ENCODE measurements at places on chromosomes 11 and 22.
A peak's percentile ranks its signal among the peaks of the same experiment; 100 is the strongest.

DNA sequence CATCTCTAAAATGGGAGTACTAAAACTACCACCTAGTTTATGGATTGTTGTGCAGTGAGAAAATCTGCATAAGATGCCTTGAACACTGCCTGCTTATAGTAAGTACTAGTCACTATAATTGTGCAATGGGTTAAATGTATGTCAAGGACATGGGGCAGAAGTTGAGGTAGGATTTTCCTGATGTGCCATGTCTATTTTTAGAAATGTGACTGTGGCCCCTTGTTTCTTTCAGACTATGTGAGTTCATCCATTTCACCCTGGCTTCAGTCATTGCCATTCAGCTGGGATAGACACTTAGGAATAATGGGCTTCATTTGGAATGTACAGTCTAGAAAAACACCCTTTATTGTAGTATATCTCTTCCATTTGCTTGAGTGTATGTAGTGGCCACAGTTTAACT is 51.4 kb downstream of the BDNF start:
- DNase-seq: no peak

DNA sequence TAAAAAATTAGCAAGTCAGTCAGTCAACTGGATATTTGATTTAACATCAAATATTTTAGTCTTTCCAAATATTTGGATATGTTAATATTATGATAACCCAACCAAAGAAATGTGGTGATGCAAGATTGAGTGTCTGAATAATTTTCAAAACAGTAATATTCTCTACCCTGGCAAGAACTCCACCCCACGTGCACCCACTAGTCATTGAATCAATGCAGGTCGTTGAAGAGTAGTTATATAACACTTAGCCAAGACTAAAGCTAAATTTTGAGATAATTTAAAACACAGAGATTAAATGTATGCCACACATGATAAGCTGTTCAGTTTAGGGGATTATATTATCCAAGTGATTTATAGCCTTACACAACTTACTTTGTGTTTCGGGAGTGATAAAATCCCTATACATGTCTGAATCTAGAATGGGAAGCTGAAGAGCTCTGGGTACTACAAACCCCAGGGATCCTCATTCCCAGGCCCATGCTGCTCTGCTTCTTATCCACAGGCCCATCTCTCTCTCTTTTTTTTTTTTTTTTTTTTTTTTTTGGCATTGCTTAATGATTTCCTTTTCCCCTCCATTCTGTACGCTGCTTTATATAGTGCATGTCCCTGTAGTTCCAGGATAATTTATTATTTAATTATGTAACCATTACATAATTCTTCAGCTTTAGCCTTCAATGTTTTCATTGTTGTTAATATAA is 392.9 kb downstream of the NTM start:
- DNase-seq: peak; percentile 45

DNA sequence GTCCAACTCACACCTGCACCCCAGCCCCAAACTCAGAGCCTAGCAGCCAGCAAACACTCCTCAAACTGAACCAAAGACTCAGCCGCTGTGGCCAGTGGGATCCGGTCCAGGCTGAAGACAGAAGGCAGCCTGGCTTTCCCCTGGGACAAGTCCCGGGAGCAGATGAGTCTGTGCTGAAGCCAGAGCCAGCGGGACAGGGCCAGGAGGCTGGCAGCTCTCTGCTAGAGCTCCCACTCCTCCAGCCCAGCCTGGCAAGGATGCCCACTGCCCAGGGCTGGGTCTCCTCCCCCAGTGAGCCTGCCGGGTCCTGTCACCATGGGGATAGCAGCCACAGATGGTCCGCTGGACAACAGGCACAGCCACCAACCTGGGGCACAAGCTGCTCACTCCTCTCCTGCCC is 42.9 kb upstream of the PRR5 start:
- peak; percentile 75 for DNase-seq

- DNase-seq: no peak
These were observed 31.6 kb downstream of the MAFF start for GRCh38 chr22:38233427-38233826.

GRCh38 chr11:94655291-94655690 is 88.1 kb downstream of the PIWIL4 start:
- no peak for DNase-seq

DNA sequence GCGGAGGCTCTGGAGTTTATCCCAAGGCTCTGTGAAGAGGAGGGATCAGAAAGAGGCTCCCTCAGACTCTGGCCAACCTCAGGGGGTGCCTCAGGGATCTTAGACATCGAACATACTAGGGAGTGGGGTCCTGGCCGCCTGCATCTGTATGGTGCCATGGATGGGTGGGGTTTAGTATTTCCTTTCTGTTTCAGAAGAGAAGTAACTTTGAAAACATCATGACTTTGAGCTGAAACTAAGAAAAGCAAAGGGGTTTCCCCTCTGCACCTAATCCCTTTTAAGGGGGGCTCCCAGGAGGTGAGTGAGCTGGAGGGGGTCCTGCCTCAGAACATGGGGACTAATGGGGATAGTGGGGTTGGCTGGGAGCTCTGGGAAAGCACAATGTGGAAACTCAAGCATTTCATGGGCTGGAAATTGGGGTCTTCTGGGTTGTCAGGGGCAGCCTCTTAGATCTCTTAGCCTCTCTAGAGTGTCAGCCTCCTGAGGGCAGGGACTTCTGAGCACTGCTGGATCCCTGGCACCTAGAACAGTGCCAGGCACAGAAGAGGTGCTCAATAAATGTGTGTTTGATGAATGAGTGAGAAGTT is 11.8 kb upstream of the SSTR3 start:
- DNase-seq: no peak

DNA sequence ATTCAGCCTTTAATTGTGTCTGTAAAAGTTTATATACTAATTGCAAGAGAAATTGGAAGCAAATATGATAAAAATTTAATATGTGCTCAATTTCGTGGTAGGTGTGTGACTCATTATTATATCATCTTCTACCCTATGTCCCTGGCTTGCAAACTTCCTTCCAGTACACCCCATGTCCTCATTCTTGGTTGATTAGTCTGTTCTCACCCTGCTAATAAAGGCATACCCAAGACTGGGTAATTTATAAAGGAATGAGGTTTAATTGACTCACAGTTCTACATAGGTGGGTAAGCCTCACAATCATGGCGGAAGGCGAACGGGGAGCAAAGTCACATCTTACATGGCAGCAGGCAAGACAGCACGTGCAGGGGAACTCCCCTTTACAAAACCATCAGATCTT is 11.9 kb downstream of the MRGPRX3 start:
- DNase-seq: no peak

DNA sequence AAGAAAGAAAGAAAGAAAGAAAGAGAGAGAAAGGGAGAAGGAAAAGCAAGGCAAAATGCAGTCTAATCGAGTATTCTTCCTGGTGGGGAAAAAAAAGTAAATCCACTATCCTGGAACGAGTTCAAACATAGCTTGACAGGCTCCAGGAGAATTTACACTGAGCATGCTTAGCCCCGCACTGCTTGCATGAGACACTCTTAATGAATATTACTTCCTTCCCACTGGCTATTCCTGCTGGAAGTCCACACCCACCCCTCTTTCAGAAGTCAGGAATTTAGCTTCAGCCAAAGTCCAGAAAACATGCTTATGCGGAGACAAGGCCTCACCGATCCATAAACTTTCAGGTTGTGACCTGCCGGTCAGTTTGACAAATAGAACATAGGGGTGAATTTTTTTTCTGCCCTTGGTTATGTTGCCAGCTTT is 251.8 kb upstream of the BLID start:
- DNase-seq: peak; percentile 86

DNA sequence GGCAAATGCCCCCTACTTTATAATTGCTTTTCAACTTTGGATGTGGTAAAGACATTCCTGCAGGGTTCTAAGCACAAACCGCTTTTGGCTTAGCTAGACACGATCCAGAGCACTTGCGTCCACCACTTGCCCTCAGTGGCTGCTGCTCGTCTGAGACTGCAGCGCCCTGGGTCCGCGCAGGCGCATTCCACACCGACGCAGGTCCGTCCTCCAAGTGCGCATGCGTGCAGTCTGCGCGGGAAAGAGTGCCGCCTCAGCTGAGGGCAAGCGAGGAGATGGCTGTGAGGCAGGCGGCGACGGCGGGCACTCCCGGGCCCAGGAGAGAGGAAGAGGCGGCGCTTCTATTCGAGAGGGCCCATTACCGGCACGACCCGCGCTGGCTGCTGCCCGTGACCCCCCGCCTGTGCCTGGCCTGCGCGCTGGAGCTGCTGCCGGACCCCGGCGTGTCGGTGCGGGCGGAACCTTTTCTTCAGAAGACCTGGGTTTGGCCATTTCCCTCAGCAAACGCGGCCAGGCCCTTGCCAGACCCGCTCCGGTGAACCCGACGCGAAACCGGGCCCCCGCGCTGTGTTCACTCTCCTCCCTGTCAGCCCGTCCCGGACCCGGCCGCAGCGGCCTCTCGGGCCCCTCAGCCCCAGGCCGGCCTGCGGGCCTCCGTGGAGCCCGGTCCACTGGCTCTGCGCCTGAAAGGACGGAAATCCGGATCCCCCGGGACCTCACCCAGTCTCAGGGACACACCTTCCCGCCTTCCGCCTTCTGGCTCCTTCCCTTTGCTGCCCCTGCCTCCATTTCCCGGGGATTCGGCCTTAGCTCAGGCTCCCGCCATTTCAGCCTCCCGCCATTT is at the start of gene MEI1:
Gene MEI1 (plus strand): TSS at position 240 of the 844 bp plus-strand sequence. CDS start 36 bp downstream, at position 276.
- peak; percentile 88 for DNase-seq

GRCh38 chr11:11966354-11966741 is 42.1 kb downstream of the DKK3 start:
- no peak for DNase-seq

GRCh38 chr22:45831394-45831793 is 145.6 kb downstream of the WNT7B start:
- peak; percentile 32 for DNase-seq

DNA sequence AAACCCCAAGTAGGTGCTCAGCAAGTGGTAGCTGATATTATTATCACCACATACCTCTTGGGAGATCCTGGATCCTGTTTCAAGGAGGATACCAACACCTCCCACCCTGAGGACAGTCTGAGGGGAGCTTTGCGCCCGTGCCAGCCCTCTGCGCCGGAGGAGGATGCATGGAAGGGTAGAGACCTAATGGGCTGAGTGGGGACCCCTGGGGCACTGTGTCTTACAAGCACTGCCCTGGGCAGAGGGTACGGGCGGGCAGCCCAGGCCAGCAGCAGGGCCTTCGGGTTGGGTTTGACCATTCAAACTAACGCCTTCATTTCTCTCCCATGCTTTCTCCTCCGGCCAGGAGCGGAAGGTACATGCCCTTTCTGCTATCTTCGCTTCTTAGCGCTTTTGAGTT is 26.3 kb downstream of the MYBPC3 start:
- no peak for DNase-seq

GRCh38 chr22:46758121-46758520 is 4.3 kb upstream of the TBC1D22A start:
- no peak for DNase-seq

DNA sequence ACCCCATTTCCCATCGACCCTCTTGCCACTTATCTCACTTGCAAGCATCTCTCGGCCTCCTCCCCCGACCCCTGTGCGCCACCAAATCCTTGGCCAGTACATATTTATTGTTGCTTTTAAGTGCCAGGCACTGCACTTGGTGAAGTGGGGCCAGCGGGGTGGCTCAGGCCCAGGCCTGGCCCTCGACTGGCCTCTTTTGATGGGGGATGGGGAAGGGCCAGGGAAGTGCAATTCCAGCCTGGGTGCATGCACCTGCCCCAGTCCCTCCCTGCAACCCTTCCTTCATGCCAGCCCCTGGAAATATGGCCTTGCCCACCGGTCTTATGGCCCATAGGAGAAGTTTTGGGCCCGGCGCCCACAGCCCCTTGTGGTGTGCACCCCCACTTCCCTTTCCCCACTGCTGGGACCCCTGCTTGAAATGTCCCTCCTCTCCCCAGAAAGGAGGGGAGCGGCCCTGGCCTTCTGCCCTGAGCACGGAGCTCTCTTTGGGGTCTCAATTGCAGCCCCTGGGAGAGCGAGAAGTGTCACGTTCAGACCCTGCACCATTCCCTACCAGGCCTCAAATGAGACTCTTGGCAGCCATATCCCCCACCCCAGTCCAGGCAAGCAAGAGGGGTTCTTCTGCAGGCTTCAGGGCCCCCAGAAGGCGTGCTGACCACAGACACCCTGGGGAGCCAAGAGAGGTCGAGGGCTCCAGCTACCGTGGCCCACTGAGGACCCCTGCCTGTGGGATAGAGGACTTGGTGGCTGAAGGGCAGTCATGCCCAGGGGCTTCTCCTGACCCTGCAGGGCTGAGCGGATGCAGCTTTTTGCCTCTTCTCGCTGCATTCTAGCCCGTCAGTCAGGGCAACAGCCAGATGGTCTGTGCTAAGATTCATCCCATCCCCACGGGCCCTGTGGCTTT is 961 bp downstream of the SUSD2 start:
- no peak for DNase-seq

- DNase-seq: no peak
These were observed 6.0 kb downstream of the KMT2A start for GRCh38 chr11:118442301-118442700.

GRCh38 chr11:88383447-88383846 is 45.9 kb upstream of the CTSC start:
- no peak for DNase-seq

DNA sequence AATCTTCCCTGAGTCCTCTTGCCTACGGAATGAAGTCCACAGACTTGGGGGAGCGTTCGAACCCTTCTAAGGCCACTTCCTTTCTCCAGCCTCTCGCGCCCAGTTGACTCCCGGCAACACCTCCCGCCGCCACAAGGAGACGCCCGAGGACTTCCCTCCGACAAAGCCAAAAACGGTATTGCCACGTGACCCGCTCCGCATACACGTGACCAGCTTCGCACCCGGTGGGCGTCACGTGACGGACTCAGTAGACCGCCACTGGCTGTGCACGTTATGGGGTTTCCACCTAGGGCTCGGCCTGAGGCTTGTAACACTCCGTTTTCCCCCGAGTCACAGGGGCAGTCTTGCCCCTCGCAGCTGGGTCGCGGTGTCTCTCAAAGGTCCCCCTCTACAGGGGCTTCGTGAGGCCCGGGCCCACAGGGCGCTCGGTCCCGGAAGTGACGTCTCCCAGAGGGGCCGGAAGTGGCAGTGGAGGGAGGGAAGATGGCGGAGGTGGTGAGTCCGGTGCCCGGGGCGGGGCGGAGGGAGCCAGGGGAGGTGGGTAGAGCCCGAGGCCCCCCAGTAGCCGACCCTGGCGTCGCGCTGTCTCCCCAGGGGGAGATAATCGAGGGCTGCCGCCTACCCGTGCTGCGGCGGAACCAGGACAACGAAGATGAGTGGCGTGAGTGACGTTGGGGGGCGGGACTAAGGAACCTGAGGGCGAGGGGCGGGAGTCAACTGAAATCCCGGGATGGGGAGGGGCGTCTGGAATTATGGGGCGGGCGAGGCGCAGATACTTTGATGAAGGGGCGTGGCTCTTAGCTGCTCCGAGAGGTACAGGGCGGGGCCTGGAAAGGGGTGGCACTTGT is at the start of gene KAT5:
Gene KAT5 (plus strand): TSS at position 468 of the 848 bp plus-strand sequence. CDS start 16 bp downstream, at position 484.
- DNase-seq: peak; percentile 95

DNA sequence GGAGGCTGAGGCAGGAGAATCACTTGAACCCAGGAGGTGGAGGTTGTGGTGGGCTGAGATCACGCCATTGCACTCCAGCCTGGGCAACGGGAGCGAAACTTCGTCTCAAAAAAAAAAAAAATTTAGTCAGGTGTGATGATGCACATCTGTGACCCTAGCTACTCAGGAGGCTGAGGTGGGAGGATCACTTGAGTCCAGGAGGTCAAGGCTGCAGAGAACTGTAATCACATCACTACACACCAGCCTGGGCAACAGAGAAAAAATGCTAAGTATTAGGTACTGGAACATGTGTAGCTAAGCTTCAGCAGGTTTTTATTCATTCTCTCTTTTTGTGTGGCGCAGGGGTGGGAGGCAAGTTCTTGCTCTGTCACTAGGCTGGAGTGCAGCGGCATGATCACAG is 64.2 kb upstream of the SLN start:
- no peak for DNase-seq

Measured in GM03348 (cell line).